ENCODE measurements at places on chromosomes 2 and 18.

- no peak for DNase-seq
Measured at GRCh38 chr2:162478721-162479129, 134.8 kb downstream of the GCA start.

DNA sequence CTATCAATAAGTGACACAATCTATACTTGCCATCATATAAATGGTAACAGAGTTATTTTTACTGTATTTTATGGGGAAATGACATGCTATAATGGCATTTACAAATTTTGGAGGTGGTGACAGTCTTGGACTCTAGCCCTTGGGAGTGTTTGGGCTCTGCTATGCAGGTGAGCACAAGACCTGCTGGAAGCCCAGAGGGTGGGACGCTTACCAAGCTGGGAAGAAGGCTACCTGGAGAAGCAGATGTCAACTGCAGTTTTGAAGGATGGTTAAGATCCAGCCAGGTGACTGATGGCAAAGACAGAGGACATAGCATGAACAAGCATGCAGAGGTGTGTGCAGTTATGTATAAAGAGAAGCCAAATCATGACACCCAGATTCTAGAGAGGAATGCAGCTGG is 346.9 kb downstream of the MYCN start:
- DNase-seq: no peak

DNA sequence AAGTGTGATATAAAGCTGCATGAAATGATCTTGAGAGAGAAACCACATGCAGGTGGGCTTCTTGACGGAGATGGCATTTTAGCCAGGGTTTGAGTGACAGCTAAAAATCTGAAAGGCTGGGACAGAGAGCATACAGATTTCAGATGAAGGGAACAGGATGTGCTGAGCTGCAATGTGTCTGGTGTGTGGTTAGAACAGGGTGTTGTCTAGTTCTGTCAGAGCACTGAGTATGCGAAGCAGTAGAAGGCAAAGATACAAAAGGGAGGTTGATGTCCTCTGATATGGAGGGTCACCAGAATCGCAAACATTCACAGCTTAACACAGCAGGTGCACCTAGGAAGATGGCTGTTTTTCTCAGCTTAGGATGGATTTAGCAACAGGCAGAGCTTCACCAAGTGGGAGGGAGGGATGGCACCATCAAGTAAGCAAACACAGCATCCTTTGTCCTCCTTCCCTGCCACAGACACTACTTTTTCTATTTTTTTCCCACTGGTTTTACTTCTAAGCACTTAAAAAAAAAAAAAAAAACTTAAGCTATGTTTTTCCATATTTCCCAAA is 182.5 kb downstream of the TMX3 start:
- DNase-seq: no peak

DNA sequence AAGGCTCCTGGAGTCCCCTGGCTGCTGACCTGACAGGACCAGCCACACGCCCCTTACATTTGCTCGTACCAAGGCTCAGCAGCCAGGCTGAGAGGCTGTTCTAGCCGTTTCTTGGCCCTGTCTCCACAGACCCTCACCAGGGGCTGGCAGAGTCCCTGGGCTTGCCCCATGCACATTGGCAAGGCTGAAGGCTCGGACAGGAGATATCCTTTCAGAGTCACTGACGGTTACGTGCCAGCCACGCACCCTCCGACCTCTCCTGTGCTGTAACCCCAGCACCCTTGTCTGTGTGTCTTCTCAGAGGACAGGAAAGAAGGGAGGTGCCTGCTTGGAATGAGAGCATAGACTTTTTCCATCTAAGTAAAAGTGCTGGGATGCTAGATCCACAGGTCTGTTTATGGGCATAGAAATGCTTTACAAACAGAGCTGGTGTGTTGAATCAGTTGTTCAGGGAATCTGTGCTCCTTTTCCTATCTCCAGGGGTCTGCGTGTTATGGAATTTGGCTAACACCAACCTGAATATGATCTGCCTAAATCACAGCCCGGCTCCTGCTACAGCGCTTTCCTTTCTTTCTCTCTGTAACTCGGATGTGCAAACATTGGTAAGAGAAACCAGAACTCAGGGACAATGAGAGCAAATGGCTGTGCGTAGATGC is 41.0 kb downstream of the COPS8 start:
- DNase-seq: no peak

GRCh38 chr2:55493220-55493619 is 26.3 kb upstream of the CFAP36 start:
- DNase-seq: no peak

DNA sequence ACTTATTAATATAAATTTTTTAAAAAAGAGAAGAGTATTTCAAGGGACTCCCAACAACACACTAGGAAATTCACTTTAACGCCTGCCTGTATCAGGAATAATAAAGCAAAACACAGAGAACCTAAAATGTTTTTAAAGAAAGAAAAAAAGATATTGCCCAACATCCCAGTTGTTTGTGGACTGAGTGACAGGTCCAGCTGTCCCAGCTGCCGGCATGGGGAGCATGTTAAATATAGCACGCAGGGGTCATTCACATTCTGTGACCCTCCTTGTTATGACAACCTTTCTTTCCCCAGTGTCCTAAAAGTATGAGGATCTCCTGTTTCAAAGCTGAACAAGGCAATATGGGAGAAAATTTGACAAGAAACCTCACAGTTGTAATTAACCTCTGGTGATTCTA is 4.4 kb downstream of the KLHL41 start:
- no peak for DNase-seq

- DNase-seq: peak; percentile 79
Measured at GRCh38 chr2:24164416-24164973, 10.4 kb upstream of the FAM228A start.

GRCh38 chr18:5467671-5468070 is 76.1 kb downstream of the EPB41L3 start:
- no peak for DNase-seq

- DNase-seq: no peak
Measured at GRCh38 chr2:9069543-9069942, 66.1 kb upstream of the MBOAT2 start.

- DNase-seq: no peak
Measured at GRCh38 chr2:65026154-65026553, 30.1 kb upstream of the CEP68 start.

GRCh38 chr18:78769502-78770105 is 210.0 kb upstream of the SALL3 start:
- no peak for DNase-seq

DNA sequence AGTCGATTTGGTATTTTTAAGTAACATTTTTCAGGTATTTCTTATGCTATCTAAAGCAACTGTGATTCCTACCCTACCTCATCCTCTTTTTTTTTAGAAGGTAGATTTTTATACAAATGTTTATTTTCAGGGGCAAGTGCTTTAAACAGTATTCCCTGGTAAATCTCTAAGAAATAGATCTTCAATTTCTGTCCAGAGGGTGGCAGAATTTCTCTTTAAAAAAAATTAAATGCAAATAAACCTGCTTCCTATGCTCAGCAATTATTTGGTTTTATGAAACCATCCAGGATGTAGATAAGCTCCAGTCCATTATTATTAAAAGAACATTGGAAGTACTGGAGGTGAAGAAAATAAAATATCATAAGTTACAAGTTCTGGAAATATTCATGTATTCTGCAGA is 191.9 kb downstream of the MYO3B start:
- no peak for DNase-seq

DNA sequence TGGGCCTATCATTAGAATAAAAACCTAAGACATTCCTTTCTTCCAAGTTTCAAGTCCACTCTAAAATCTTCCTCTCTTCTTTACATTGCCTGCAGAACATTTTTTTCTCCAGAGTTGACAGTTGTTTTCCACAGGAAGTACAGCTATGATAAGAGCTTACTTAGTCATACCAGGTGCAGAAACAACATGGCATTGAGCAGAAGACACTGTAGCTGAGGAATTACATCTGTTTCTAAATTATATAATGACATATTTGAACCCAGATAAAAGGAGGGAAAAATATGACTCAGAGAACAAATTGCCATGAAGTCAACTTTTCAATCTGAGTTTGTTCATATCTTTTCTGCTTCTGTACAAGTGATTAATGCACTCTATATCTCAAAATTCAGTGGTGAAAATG is 30.2 kb downstream of the CMPK2 start:
- no peak for DNase-seq

DNA sequence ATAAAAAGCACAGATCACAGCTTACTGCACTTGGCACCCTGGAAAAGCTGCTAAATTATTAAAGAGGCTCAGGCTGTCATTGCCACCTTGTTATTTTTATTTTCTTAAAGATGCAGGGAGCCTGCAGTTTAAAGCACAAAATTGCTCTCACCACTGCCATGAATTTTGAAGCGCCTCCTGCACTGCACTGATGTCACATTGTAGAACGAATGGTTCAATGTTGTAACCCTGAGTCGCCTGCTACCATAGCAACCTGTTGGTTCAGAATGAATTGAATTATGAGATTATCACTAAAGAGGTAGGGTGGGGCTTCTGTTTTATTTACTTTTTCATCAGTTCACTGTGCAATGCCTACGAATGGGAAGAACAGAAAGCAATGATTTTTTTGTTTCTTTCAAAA is 16.5 kb downstream of the SCG2 start:
- DNase-seq: no peak

GRCh38 chr18:11956371-11957308 is 24.7 kb upstream of the IMPA2 start:
- DNase-seq: no peak

DNA sequence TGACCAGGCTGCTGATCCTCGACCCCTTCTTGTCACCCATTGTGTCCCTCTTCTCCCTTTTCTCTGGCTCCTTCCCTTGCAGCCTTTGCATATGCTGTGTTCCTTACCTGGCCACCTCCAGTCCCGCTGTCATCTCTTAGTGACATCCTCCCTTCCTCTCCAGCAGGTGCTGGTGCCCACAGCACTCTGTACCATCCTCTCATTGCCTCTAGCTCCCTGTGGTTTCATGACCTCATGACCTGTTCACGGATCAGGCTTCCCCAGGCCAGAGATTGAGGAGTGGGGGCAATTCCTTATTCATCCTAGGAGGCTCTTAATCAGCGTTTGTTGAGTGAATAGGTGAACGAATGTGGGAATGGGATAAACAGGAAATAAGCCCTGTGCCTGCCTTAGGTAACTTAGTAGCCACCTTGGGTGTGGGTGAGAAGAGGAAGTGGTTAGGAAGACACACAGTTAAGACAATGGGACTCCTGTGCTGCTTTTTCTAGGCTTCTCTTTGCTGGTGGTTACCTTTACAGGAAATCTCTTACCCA is 35.5 kb downstream of the ITGA6 start:
- DNase-seq: no peak

GRCh38 chr18:30763902-30764350 is 278.6 kb downstream of the DSC3 start:
- DNase-seq: peak; percentile 14

DNA sequence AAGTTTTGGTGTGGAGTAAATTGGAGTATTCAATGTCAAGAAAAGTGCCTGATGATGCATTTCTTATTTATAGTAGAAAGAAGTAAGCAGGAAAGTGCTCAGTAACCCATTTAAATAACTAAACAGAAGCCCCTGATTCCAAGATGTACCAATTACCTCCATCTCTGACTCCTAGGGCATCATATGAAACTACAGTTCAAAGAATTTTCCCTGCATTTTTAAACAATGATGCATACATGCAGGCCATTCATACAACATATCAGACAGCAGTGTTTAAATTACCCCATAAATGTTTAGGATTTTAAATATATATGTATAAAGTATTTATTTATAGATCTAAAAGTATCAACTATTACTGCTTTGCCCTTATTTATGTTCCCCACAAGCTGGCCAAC is 36.2 kb downstream of the FTCDNL1 start:
- no peak for DNase-seq

GRCh38 chr2:216113572-216113971 is 4.4 kb downstream of the XRCC5 start:
- DNase-seq: no peak

DNA sequence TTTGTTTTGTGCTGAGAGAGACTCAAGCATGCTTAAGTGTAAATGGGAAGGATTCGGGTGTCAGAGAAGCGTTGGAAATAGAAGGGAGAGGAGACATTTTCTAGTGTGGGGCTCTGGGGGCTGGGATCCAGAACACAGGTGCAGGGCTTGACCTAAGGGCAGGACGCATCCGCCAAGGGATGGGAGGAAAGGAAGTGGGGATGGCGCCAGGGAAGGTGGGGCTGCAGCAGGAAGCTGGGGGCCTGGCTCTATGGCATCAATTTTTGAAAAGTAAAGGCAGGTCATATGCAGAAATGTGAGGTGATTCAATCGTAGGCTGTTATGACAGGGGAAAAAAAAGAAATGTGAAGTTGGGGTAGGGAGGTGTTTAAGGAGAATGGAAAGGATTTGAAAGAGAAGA is 143.2 kb upstream of the SERTAD2 start:
- DNase-seq: no peak

GRCh38 chr2:229392196-229392595 is 121.1 kb upstream of the PID1 start:
- DNase-seq: no peak

DNA sequence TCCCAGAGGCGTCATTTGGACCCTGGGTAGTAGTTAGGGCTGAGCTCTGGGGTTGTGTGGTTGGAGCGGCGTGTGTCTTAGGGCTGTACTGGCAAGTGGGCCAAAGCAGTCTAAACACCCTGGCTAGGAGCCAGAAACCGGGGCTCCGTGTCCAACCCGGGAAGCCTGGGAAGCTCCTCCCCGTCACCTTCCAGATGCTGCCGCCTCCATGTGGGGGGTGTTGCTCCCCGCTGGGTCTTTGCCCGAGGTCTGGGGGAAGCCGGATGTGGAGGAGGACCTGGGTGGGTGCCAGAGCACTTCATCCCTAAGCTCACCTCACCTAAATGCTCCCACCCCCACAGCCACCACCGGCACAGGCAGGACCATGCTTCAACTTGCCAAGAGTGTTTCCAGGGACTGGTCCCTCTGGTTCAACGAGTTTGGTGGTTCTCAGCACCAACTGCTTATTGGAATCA is 25.4 kb downstream of the TET3 start:
- DNase-seq: no peak

GRCh38 chr2:186535861-186536260 is 49.8 kb downstream of the ZC3H15 start:
- no peak for DNase-seq

DNA sequence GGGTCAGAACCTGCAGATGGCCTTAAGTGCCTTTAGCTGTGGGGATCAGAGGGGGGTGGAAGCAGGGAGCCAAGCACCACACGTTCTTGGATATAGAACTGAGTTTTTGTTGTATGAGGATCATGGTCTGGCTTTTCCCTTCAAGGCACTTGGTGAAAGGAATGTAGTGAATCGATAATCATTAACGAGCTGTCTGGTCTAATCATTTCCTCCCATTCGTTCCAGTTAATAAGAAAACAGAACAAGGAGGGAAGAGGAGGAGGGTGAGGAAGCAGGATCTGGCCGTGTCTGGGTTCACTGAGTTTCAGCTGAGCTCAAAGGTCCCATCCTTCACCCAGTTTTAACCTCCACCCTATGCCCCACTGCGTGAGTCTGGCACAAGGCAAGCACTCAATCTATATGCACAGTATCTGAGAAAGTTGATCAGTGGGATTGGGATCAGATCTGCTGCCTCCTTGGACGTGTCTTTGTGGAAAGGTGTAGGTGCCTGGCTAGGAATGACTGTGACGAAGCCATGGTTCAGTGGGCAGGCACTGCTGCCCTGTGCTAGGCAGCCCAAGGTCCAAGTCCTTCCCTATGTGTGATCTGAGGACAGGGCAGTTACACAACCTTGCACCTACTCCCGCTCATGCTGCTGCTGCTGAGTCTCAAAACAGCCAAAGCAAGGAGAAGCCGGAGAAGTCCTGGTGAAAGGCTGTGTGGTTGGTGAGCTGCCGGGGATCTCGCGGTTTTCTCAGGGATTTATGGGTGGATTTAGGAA is 54.8 kb downstream of the GALNT14 start:
- DNase-seq: no peak

- DNase-seq: no peak
Measured at GRCh38 chr2:74078466-74078865, 69.2 kb downstream of the BOLA3 start.

GRCh38 chr2:120451334-120451733 is 105.4 kb downstream of the INHBB start:
- DNase-seq: no peak

- DNase-seq: no peak
Measured at GRCh38 chr2:142965443-142965842, 88.0 kb downstream of the KYNU start.
